ENCODE measurements at places on chromosomes 5 and 9.

DNA sequence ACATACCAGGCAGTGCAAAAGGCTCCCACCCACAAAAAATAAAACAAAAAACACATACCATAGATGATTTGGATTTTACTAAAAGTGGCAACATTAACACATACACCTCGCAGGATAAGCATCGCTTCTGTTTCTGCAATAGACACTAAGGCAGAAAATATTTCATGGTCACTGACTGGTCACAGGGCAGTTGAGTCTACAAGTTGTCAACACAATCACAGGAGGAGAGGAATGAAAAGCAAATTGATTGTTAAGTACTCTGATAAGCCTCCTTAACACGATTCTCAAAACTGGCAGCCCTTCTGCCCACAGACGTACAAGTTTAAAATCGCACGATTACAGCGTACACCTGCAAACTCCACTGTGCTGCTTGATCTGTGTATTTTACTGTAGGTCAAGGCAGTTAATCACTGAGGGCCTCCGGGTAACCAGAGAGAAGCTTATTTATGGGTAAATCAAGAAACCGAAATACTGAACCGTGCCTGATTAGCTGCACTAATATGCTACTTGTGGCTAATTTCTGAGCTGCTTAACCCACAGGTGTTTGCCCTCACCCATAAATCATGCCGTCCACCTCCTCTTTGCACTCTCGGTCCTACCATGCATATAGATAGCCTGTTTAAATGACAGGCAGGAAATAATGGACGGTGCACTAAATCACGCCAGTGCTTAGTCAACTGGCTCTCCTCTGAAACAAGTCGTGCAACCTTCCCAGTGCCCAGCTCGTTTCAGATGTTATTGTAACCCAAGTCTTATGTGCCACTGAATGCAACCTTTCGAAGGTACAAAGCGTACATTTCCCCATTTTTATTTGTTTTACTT lies 659.4 kb upstream of the ADAMTS16 start:
- DNase-seq: no peak

GRCh38 chr9:123339666-123340510 lies 16.1 kb upstream of the CRB2 start:
- DNase-seq: no peak

- DNase-seq: no peak
Observed at GRCh38 chr9:88390371-88390990, 2.2 kb downstream of the SPIN1 start.

DNA sequence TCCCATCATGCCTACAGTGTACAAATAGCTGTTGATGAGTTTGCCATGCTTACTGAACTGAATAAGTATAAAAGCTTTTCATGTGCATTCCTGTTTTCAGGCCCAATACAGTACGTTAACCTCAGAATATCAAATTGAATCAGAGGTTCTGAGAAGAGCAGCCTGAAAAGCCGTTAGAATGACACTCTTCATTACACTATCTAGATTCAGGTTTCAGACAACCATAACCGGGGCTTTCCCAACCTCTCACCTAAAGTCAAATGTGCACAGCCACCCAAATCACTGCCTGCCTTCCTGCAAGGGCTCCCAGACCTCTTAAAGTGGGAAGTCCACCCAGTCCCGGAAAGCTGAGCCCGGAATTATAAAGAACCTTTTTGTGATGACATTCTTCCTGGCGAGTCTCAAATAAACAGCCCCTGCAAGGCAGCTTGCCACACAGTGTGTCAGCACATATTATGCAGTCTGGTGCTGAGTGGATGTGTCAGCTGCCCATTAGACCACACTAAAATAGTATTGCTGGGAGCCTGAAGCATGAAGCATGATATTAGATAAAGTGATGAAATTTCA lies 245.8 kb downstream of the TLE4 start:
- no peak for DNase-seq

DNA sequence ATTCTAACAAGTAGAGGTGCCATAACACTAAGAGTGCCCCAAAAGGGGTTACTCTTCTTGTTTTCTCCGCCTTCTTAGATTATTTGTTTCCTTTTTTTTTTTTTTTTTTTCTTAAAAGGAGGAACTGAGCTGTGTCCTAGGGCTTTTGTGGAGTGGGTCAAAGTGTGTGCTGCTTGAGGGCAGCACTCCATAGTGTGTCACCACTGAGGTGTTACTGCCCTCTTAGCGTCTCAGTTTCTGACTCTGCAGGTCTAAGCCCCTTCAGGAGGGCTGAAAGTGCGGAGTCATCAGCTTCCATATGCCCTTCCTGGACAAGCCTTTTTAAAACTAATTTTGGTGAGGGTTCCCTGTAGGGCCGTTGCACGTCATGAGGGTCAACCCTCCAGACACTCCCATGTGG lies 12.6 kb upstream of the NANS start:
- no peak for DNase-seq

DNA sequence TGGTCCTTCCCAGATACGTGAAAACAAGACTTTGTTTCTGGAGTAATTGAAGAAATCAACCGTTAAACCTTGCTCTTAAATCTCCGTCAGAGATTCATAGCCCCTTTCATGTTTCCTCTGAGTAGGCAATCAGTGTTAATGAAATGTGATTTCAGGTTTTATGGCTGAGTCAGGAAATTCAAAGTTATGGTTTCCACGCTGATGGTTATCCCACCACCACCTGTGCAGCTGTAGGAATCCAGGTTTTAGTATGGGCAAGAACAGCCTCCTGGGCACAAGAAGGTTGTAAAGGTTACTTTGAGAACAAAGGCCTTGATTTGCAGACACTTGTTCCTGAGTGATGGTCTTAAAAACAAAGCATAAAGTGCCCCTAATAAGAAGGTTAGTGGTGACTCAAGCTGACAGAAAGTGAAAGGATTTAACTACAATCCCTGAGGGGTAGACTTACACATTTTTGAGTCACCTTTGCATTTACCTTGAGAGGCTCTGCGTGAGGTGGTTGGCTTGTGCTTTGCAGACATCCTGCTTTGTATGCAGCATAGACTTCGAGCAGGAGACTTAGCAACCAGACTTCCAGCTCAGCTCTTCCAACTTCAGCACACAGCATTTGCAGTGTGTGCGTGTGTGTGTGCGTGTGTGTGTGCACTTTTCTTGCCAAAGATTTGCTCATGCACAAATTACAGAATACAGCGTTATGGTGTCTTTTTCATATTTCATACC lies 159.6 kb downstream of the TLE4 start:
- DNase-seq: no peak

DNA sequence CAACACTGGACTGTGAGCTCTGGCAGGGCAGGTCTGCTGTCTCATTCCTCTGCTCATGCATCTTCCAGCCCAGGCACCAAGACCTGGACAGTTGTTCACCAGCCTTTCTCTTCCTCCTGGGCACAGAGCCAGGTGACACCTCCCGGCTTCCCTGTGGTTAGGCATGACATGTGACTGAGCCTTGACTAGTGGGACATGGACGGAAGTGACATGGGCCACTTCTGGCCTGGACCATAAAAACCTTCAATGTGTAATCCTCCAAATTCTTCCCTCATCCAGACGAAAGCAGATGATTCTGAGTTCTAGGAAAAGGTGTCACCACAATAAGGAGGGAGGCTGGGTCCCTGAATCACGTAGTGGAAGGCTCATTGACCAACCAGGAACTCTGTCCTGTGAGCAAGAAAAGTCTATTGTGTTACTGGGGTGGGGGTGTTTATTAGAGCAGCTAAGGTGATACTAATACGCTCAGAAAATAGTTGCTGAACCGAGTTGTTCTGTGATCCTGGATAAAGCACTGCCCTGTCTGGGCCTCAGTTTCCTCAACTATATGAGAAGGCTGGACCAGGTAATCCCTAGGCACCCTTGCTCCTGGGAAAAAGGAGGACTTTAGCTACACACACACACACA lies 26.6 kb upstream of the CRB2 start:
- DNase-seq: no peak

- peak; percentile 9 for DNase-seq
Observed at GRCh38 chr5:83718195-83718825, 2.3 kb downstream of the HAPLN1 start.

GRCh38 chr5:96943799-96944198 lies 7.9 kb downstream of the LNPEP start:
- no peak for DNase-seq

GRCh38 chr9:135468854-135469521 lies 10.6 kb upstream of the PPP1R26 start:
- no peak for DNase-seq

DNA sequence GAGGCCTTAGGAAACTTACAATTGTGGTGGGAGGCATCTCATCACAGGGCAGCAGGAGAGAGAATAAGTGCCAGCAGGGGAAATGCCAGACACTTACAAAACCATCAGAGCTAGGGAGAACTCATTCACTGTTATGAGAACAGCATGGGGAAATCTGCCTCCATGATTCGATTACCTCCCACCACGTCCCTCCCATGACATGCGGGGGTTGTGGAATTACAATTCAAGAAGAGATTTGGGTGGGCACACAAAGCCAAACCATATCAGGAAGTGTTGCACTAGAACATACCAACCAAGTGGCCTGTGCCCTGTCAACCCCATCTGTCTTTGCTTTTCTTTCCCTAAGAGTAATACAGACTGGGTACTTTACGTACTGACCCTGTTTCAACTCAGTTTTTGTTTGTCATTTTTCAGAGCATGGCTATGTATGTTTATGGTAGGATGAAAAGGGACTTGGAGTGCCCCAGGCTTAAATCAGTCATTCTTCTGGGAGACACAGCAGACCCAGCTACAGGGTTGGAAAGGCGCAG lies 58.3 kb upstream of the TGFBR1 start:
- no peak for DNase-seq

DNA sequence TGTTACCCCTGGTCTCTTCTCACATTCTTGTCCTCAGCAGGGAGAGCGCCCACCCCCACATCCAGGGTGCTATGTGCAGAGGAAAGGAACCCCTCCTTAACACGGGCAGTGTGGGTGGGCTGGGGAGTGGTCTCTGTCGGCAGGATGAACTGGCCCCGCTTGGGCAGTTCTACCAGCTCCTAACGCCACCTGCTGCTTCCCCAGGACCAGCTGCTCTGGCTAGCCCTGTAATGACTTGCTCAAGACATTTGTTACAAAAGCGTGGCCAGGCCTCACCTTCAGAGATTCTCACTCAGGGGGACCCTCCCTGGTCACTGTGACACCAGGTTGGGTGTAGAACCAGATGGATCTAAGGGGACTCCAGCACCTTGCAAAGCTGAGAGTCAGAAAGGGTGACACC lies 82.4 kb downstream of the HMCN2 start:
- no peak for DNase-seq

- no peak for DNase-seq
Observed at GRCh38 chr5:158207733-158208132, 348.8 kb upstream of the CLINT1 start.

GRCh38 chr9:93659837-93660177 lies 83.4 kb downstream of the PHF2 start:
- DNase-seq: no peak

- DNase-seq: no peak
Observed at GRCh38 chr5:126975796-126976195, 54.6 kb downstream of the MARCHF3 start.

GRCh38 chr9:117178596-117179375 lies 236.1 kb downstream of the ASTN2 start:
- DNase-seq: no peak

DNA sequence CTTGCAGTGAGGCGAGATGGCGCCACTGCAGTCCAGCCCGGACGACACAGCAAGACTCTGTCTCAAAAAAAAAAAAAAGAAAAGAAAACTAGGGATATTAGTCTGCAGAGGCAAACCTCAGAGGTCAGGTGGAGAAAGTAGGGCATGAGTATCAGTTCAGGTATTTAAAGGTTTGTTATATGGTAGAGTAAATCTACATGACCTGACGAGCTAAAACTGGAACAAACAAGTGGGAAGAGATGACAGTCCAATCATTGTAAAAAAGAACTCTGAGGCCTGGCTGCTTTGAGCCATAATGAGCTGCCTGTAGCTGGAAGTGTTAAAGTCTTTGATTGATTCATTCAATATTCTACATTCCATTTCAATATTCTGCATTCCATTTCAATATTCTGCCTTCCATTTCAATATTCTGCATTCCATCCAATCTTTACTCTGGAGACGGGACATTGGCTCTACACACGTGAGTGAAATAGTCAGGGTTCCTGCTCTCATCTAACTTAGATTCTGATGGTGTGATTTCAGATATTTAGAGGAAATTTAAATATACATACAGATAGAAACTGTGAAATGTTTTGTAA lies 28.9 kb upstream of the GRAMD2B start:
- no peak for DNase-seq

GRCh38 chr5:143644727-143645126 lies 167.2 kb upstream of the HMHB1 start:
- no peak for DNase-seq

DNA sequence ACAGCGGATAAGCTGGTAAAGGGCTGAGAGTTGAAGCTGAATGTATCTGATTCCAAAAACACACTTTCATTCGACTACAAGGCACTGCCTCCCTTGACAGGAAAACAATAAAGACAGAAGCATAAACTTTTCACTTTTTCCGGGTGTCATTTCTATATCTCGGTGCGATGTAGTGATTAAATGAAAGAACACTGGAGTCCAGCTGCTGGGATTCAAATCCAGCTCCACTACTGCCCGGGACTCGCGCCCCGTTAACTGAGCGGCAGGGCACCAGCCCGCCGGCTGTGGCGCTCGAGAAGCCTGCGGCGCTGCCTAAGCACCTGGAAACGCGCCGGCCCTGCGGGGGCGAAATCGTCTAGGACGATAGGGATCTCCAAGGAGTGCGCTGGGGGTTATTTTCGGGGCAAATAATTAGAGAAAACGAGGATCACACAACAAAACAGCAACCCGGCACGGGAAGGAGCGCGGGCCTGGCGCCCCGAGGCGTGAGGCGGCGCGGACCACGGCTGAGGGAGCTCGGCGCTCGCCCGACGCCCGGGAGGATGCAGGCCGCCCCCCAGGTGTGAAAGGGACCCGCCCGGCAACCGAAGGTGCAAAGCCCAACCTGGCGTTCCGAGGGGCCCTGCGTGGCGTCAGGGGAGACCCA lies 837 bp downstream of the UIMC1 start:
- DNase-seq: peak; percentile 42

DNA sequence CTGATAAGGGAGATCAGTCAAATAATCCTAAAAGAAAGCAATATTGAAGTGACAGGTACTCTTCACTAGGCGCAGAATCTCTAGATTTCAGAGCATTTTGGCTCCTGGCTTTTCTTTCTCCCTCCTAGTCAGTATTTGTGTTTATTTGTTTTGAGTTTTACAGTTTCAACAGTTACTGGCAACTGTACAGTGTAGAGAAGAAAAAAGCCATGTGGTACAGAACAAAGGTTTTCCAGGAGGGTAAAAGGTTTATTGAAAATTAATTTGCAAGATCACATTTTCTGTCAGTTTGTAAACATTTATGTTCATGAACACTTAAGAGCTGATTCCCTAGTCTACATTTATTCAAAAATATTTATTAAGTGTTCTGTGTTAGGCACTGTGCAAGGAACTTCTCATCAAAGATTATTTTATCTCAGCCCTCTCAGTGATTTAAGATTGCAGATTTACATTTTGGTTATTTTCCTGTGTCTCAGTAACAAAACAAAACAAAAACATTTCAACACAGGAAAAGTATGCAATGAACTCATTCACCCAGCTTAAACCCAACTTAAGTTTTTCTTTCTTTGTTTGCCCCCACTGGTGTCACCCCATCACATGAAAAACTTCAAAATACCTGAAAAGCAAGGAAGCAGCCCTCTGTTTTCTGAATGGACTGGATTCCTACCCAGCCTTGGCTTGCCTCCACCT lies 12.9 kb downstream of the MINAR2 start:
- no peak for DNase-seq

Data from CMK (cell line).